Suprapubic skin (tissue), 4 donors: ENCODE measurements at places on chromosomes 4 and X. TPM values are rescaled to one million over a fixed set of nuclear protein-coding genes. Genes with fewer than 3 reads are reported as not detected.

The FHIP1A gene
- 105 TPM for total RNA-seq

The AMMECR1 gene
- total RNA-seq = 18.9 TPM

DNA sequence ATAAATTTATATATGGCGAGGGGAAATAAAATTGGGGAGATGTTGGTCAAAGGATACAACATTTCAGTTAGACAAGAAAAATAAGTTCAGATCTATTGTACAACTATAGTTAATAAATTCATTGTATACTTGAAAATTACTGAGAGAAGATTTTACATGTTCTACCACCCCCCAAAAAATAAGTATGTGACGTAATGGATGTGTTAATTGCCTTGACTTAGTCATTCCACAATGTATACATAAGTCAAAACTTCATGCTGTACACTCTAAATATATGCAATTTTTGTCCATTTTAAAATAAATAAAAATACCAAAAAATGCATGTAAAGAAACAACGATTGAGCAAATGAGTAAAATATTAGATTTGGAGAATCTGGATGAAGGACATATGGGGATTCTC is 1.8 kb downstream of the USP11 start:
- DNase-seq = no peak

GRCh38 chr4:69546134-69546765 is 50.5 kb upstream of the UGT2B4 start:
- DNase-seq = no peak

GRCh38 chrX:45619290-45619689 is 418.6 kb upstream of the DIPK2B start:
- DNase-seq = no peak

DNA sequence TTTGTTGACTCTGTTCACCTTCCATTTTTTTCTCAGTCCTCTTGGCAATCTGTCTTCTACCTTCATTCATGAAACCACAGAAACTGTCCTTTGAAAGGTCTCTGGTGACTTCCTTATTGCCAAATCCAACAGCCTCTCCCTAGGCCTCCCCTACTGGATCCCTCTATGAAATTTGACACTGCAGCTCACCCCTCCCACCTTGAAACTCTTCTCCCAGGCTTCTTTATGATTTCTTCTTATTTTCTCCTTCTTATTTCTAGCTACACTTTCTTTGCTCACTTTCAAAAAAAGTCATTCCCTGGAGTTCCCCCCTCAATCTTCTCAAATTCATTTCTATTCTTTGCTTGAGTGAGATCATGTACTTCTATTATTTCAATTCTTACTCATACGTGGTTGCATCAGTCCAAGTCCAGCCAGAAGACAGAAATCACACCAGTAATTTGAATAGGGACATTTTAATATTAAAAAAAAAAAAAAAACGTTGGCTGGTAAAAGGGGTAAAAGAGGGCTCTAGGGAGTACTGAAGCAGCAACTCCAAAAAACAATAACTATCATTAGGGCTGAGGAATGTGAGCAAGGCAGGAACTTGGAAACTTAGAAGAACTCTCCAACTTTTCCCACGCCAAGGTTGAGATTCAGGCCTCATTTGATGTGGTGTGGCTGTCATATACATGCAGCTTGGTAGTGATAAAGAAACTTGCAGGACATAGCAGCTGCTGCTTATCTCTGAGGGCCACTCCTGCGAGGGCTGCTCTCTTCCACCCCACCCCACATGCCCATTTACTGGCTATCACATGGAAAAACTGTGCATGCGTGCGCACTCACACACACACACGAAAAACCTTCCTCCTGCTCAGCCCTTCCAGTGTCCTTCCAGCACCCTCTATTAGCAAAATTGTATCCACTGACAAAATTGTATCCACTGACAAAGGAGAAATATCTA is 169.8 kb upstream of the GALNT7 start:
- DNase-seq = no peak
